ENCODE measurements at places on chromosomes 16 and 17.
A peak's percentile ranks its signal among the peaks of the same experiment; 100 is the strongest.

DNA sequence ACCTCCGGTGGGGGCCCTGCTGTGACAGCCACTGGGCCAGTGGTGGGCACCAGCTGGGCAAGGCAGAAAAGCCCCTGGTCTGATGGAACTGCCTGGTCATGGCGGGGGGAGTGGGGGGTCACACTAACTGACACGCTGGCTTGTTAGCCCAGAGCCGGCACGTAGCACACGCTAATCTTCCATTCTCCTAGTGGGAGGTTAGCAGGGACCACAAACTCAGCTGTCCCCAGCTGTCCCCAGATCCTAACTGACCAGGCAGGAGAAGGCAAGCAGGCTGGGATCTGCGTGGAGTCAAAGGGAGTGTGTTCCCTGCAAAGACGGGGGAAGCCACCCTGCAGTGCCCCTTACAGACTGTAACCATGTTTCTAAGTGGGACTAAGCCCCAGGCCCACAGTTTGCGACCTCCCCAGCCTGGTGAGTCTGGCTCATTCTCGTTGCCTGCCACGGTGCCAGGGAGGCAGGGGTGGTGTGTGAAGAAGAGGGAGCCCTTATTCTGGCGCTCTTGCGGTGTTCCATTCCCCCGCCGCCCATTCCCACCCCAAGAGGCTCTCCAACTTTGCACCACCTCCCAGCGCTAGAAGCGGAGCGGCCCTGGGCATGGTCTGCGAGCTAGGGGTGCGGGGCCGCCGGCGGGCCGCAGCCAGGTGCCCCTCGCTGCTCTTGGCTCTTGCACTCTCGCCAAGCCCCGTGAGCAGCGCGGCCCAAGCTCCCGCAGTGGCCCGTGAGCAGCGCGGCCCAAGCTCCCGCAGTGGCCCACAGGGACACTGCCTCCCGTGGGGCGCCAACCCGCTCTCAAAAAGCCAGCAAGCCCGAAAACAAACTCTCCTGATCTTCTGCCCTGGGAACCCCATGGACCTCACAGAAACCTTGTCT lies 12.1 kb upstream of the ZNF423 start:
- DNase-seq, result no peak

DNA sequence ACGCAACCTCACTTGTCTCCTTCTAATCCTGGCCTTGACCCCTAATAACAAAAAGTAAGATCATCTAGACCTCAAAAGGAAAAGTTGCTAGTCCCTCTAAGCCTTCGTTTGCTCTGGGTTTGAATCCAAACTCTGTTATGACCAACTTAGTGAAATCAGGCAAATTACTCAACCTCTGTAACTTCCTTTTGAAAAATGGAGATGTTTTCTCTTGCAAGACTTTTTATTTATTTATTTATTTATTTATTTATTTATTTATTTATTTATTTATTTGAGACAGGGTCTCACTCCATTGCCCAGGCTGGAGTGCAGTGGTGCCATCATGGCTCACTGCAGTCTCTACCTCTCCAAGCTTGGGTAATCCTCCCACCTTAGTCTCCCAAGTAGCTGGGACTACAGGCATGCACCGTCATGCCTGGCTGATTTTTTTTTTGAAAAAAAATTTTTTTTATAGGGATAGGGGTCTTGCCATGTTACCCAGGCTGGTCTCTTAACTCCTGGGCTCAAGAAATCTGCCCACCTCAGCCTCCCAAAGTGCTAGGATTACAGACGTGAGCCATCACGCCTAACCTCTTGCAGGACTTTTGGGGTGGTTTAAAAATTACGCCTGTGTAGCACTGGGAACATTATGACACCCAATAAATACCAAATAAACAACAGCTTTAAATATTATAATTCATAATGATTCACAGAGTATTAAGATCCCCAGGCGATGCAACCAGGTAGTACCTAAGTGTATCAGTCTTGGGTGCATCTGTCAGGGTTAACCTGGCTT lies 63.4 kb downstream of the PITPNC1 start:
- DNase-seq, result no peak

DNA sequence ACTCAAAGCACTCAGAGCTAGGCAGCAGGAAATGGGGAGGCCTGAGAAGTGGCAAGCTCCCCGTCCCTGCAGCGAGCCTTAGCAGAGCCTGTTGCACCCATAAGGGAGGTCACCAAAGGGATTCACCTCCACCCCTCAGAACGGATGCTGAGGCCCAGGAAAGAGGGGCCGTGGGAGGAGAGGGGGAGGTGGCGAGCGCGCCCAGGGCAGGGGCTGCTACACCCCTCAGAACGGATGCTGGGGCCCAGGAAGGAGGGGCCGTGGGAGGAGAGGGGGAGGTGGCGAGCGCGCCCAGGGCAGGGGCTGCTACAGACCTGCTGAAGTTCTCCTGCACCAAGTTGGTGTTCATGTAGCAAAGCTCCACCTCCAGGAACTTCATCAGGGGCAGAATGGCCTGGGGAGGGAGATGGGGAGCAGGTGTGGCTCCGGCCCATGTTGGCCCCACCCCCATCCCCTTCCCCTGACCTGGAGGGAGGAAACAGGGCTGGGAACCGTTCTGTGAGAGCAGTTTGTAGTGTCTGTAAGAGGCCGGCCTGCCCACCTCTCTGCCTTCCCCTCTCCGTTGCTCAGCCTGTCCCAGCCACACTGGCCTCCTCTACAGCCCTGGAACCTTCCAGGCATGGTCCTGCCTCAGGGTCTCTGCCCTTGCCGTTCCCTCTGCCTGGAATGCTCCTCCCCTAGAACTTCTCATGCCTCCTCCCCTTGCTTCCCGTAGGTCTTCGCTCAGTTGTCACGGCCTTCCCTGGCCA lies 11.4 kb downstream of the UNC13D start:
- DNase-seq, result no peak

DNA sequence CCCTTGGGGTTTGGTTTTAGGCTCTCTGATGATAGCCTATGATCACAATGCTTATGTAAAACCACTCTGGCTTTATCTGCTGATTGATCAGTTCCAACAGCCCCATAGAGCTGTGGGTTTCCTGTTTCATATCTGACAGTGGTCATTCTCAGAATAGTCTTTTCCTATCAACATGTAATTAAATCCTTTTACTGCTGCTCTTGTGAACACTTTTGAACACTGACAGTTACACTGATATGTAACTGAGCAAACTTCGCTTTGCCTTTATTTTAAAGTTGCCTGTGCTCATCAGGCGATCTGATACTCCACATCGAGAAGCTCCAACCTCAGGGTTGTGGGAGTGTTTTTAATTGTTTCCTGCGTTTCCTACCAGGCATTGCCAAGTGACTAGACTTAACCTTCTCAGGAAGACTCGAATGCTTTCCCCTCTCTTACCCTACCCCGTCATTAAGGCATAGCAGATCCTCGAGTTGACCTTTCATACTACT lies 17.3 kb upstream of the CLEC18B start:
- DNase-seq, result no peak

GRCh38 chr17:72569148-72569946 lies 448.5 kb downstream of the SOX9 start:
- no peak for DNase-seq

GRCh38 chr17:44326861-44327444 lies 2.3 kb upstream of the SLC25A39 start:
- peak; percentile 98 for DNase-seq

DNA sequence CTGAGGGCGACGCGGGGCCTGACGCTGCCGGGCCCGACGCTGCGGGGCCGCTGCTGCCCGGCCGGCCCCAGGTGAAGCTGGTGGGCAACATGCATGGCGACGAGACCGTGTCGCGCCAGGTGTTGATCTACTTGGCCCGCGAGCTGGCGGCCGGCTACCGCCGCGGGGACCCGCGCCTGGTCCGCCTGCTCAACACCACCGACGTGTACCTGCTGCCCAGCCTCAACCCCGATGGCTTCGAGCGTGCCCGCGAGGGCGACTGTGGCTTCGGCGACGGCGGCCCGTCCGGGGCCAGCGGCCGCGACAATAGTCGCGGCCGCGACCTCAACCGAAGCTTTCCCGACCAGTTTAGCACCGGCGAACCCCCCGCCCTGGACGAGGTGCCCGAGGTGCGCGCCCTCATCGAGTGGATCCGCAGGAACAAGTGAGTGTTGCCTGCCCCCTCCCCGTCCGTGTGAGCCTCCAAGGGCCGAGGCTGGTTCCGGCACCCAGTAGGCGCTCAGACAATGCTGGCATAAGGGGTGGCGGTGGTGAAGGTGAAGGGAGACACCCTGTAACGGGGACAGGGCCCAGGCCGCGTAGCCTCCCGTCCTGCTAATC lies 676 bp downstream of the CPD start:
- no peak for DNase-seq

DNA sequence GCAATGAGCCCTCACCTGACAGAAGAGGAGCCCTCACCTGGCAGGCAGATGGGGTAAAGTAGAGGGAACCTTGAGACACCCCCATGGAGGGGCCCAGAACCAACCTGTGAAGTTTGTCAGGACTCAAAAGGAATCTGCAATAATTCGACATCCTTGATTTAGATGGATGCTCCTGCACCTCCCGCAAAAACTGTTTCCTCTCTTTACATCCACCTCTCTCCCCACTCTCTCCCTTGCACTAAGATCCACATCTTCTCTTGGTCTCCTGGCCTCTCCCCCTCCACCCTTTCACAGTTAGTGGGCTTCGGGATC lies 34.9 kb upstream of the RBFOX3 start:
- no peak for DNase-seq

DNA sequence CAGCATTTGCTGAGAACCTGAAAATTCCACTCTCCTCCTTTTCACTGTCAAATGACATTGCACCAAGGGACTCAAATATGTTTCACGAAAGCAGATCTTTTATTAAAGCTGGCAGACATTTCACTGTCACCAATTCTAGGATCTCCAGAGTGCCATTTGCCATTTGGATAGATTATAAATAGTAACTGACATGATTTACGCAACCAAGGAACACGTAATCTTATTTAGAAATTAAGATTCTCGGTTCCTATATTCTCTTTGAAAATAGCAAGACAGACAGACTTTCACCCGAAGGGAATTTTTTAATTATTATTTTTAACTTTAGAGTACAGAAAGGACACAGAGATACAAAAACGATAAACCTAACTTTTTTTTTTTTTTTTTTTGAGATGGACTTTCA lies 49.6 kb downstream of the ANKFY1 start:
- no peak for DNase-seq

DNA sequence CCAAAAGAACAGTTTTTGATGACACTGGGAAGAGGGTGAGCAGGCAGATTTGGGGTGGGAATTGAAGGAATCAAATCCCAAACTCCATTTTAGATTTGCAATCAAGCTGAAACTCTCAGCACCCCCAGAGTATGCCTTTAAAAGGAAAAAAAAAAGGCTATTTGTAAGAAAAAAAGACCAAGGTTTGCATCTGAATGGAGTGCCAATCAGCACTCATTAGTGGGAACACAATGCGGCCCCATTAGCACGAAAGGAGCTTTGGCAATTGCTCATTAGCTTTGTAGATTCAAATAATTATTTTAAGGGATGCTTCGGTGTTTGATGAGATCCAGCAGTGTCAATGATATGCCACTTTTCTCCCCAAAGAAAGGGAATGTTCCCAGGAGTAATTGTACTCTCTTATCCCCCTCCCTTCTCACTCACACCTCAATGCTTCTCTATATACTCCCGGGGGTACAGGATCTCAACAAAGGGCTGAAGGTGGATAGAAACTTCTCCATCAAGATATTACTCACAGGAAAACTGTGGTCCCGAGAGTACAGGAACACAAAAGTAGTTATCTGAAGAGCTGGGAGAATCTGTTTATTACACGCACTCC lies 32.2 kb downstream of the CHP2 start:
- no peak for DNase-seq

DNA sequence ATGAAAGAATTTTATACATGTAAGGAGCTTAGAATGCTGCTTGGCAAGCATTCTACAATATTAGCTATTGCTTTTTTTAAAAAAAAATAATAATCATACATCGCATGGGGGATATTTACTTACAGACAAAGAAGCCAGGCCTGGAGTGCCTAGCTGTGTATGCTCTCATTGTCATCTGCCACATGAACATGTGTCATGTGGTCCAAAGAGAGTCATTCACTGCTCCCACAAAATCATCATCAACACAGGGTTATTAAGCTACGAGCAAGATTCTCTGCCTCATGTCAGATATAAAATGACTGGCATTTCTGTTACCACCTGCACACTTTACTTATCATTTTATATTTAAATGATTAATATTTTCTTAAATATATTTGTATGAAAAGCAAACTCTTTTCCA lies 1.9 kb upstream of the MT1E start:
- DNase-seq, result no peak

DNA sequence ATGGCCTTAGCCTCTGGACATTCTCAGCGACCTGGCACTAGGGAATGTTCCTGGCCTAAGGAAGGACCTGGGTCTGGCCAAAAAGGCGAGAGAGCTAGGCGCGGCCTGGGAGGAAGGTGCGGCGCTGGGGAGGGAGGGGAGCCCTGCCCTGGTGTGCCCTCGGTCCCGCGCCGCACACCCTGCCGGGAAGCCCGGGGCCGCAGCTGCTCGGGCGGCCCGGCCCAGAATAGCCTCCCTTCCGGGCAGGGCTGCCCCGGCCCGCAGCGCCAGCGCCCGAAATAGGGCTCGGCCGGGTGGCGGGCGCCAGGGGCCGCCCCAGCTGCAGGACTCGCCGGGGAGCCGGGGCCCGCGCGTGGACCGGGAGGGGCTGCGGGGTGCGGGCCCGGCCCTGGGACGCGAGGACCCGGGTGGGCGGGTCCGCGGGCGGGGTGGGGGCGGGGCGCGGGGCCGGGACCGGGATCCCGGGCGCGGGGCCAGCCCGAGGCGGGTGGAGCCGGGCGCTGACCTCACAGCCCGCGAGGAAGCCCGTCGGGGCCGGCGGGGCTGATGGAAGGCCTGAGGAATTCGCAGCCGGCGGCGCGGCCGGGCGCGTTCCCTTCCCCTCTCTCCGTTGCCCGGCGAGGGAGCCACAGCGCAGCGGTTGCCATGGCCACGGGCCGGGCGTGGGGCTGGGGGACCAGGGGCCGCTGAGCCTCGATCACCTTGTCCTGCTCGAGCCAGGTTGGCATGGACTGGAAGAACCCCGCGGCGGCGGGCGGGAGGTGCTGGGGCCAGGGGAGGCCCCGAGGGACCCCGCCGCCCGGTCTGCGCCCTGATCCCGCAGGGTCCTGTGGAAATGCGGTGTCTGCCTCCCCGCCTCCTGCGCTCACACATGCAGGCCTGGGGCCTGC lies 18.1 kb downstream of the SOCS3 start:
- peak; percentile 83 for DNase-seq

- DNase-seq, result no peak
These were observed 953.9 kb upstream of the GOT2 start for GRCh38 chr16:59688006-59688405.

DNA sequence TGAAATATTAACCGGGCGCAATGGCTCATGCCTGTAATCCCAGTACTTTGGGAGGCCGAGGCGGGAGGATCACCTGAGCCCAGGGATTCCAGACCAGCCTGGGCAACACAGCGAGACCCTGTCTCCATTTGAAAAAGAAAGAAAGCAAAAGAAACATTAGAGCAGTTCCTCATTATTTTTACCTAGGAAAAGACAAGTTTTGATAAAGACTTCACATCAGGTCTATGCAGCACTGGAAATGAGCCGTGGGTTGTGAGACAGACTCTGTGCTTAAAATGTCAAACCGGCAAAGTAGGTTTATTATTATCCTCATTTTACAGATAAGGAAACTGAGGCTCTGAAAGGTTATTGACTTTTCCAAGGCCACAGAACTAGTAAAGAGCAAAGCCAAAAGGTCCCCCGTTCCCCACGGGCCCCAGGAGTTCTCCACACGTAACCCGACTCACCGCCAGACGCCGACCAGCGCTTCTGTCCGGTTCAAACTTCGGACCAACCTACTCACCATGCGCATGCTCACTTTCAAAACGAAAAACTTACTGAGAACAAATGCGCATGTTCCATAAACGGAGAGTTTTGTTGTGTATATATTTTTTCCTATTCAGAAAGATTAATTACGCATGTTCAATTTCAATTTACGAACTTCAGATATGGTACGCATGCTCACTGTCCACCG lies 356 bp downstream of the TUBD1 start:
- DNase-seq, result no peak
